Stimulated activated CD4-positive, alpha-beta T cell treated with anti-CD3 and anti-CD28 coated beads, Interleukin-1b, Interleukin-23, amount 100 ng/mL, for 48 hours (primary cell): ENCODE measurements at places on chromosomes 2 and 18.

- DNase-seq = no peak
These were observed 16.0 kb downstream of the EPG5 start for GRCh38 chr18:45951016-45951714.

- no peak for DNase-seq
These were observed 69.9 kb downstream of the RHBDD1 start for GRCh38 chr2:226905718-226906117.

DNA sequence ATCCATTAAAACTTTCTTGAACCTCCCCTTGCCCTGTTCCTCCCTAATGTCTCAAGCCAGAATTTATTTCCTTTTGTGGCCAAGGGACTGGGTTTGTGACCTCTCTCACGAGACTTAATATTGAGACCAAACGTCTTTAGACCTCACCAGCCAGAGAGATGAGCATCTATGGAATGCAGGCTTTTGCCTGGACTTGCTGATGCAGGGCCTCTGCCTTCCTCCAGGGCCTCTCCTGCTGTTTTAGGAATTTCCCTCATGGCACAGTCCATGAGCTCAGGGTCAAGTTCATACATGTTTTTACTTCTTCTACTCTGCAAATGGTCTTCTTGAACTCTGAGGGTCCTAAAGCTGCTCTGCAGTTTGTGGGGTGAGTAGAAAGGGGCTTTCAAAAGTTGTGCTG, 22.3 kb downstream of the IL1B start:
- no peak for DNase-seq

- DNase-seq = no peak
These were observed 56.0 kb downstream of the NEURL3 start for GRCh38 chr2:96449174-96449573.

GRCh38 chr18:31429623-31430022, 17.9 kb upstream of the DSG3 start:
- DNase-seq = no peak

- DNase-seq = no peak
These were observed 14.5 kb downstream of the MAL start for GRCh38 chr2:95039978-95040377.

- no peak for DNase-seq
These were observed 131.5 kb downstream of the CAPN13 start for GRCh38 chr2:30675758-30676157.

DNA sequence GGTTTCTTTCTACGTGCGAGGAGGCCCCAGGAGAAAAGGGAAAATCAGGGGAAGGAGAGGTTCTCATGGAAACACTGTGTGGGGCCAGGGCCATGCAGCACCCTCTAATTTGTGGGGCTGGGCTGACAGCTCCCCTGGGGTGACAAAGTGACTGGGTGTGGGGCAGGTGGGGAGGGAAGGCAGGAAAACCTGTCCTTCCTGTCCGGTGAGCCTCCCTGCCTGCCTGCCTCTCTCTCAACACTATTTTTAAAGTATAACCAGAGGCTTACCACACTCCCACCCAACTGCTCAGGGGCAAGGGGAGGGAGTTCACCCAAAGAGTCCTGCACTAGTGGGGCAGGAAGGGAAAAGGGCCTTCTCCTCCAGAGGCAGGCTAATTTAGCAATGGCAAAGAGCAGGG, 10.5 kb upstream of the EPAS1 start:
- no peak for DNase-seq

- DNase-seq = no peak
These were observed 154.1 kb upstream of the MMADHC start for GRCh38 chr2:149741646-149742045.

DNA sequence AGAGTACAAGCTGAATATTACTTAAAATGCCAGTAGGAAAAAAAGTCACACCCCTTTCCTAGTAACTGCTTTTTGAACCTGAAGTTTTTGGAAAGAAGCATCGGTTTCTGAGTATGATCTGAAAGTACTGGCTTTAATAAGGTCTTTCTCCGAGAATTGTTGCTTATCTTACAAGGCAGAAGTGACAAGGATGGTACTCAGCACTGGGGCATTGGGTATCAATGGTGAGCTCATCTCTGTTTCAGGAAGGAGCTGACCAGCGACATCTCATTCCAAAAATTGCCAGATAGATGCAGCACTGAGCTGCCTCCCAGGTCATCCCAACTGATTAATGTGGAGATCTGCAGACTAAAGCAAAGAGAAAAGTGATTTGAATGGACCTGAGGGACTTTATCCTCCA, 85.4 kb downstream of the FMNL2 start:
- DNase-seq = no peak

DNA sequence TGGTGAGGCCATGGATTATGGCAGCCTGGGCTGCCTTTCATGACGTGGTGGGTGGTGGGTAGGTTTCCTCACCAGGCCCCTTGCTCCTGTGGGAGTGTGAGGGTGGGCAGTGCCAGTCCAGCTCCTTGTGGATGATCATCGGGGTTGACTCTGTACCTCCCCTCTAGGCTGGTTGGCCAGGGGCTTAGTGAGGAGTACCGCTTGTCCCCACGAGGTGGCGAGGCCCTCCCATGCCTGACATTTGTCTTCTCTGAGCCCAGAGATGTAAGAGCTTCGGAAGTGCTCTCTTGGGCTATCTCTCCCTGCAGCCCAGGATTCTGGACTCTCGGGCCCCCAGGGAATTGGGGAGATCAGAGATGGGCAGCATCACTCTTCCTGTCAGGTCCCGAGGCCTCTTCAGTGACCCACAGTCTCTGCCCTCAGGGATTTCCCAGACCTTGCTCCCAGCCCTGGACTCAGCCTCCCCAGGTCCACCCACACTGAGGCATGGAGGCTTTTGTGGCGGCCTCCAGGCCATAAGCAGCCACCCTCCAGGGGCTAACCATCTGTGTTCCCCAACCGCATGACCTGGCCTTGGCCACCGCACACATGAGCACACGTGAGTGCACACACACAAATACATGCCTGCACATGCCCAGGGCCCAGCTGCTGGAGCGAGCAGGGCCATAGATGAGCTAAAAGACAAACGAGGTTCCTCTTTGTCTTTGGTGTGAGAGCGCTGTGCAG, 6.5 kb downstream of the SPR start:
- DNase-seq = peak; percentile 55

DNA sequence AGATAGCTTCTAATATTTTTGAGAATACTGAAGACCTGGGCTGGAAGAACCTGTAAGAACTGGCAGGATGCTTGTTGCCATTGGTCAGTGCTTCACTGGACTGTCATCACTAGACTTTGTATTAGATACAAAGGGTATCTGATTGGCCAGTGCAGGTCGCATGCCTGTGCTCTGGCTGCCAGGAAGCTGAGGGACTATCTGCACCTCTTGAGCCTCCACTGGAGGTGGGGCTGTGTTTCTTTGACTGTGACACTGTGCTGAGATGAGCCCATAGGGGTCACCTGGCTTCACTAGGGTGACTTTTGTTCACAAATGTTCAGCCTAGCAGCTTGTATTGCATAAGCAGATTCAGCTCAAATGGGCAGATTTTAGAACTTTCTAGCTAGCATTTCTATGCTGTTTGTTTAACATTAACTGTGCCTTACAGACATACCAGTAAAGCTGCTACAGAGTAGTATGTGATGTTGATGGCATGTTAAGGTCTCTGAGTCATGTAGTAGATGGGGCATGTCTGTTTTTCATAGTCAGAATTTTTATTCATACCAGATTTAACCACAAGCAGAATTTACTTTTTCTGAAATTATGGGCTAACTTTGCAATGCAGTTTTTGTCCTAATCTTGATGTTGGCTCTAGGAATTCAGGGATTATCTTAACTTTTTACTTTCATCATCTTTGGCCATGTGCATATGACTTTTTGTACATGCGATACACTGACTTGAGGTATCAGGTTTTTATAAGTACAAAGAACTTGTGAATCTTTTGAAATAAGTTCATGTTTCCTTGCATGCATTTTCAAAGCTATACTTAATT, 56.1 kb downstream of the RHBDD1 start:
- no peak for DNase-seq

DNA sequence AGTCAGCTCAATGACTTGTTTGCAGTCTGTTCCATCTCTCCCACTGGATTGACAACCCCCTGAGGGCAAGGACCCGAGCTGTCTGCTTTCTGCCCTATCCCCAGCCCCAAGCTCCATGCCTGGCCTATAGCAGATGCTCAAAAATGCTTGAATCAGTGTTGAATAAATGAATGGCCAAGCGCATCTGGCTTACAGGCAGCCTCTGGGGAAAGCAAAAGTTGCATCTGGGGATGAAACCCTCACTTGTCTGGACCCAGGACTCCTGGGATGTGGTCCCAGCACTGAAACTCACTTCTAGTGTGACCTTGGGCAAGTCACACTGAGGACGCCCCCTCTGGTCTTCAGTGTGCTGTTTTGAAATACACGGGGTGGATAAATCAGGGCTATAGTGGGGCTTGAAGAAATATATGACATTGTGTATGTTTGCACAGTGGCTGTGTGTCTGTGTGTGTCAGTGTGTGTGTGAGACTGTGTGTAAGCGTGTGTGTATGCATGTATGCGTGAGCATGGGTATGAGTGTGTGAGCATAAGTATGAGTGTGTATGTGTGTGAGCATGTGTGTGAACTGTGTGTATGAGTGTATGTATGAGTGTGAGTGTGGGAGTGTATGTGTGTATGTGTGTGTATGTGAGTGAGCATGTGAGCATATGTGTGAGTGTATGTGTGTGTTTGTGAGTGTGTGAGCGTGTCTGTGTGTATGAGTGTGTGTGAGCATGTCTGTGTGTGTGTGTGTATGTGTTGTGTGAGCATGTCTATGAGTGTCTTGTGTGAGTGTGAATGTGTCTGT, 27.8 kb upstream of the TNS1 start:
- no peak for DNase-seq

GRCh38 chr2:218648088-218648786, 11.2 kb downstream of the ZNF142 start:
- DNase-seq = peak; percentile 51

DNA sequence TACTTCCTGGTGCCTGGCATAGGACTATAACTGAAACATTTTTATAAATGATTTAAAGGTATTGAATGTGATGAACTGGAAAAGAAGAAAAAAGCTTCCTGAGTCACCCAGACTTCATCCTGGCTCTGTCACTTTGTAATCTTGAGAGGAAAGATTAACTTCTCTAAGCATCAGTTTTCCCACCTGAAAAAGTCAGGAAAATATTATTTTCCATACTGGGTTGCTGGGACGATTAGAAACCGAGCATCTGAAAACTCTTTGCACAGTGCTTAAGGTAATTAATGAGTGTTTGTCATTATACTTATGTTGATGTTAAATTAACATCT, 71.8 kb downstream of the FMNL2 start:
- no peak for DNase-seq

- DNase-seq = no peak
These were observed 79.0 kb upstream of the TRIB2 start for GRCh38 chr2:12637754-12638153.

GRCh38 chr2:223604231-223604630, 2.1 kb upstream of the SCG2 start:
- no peak for DNase-seq

GRCh38 chr2:106789185-106789584, 96.8 kb downstream of the ST6GAL2 start:
- DNase-seq = no peak

- no peak for DNase-seq
These were observed 25.5 kb upstream of the TUBB6 start for GRCh38 chr18:12282442-12283039.

DNA sequence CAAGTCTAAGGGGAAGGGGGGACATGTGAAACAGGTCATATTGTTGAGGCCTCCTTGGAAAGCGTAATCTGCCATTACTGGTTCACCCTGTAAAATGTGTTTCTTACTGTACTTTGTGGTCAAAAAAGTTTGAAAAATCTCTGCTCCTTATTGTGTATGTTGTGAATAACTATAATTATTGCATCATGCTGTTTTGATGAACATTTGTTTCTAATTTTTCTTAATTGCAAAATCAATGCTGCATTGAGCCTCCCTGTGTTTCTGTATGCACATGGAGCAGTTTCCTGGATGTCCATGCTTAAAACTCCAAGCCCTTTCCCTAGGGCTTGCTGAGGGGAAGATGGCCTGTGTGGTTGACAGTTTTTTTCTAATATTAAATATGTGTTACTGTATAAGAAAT, 158.6 kb downstream of the RNF144A start:
- DNase-seq = no peak

- no peak for DNase-seq
These were observed 216.5 kb downstream of the KLHL29 start for GRCh38 chr2:23601301-23601965.

GRCh38 chr2:43178055-43178598, 48.3 kb downstream of the ZFP36L2 start:
- DNase-seq = no peak

GRCh38 chr2:8534729-8535468, 147.0 kb upstream of the ID2 start:
- DNase-seq = no peak

GRCh38 chr2:67215214-67216055, 181.7 kb upstream of the ETAA1 start:
- no peak for DNase-seq

GRCh38 chr2:240214790-240215675, 74.6 kb upstream of the OTOS start:
- DNase-seq = no peak

- no peak for DNase-seq
These were observed 1258.3 kb upstream of the GYPC start for GRCh38 chr2:125397535-125398251.

- DNase-seq = no peak
These were observed 223.7 kb downstream of the ACKR3 start for GRCh38 chr2:236793023-236794011.

GRCh38 chr18:54822872-54823845, 5.1 kb upstream of the RAB27B start:
- DNase-seq = no peak

DNA sequence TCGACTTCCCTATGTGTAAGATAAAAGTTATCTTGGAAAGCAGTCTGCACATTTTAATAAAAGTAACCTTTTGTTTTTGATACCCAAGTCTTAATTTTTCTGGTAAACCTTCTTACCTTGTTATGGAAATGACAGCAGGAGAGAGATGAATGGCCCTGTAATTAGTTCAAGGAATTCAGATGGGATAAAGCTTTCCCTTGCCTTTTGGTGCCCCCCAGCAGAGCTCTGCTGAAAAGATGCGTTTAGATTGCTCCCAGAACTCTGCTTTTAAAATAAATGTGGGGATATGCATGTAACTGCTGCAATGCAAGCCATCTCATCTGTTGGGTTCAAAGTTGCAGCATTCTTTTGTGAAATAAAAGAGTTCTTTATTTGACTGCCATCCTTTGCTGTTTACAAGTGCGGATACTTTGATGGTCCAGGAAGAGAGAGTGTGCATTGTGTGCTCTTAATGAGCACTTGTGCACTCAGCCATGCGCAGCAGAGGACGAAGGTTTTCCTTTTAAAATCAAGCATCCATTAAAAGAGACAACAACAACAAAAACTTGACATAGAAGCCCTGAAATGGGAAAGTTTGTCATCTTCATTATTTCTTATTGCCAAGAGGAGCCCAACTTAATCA, 176.7 kb upstream of the ST6GAL2 start:
- no peak for DNase-seq
